Sigmoid colon (tissue), 7 donors: ENCODE measurements at places on chromosomes 3 and 15.

GRCh38 chr15:38040615-38041014 lies 106.2 kb downstream of the TMCO5A start:
- no peak overlapping the region for H3K4me3 ChIP-seq
- no peaks in the 10 kb centered on the region for H3K36me3 ChIP-seq
- no peak for DNase-seq
- H3K4me1 ChIP-seq, result no peaks in the 10 kb centered on the region
- no peaks in the 10 kb centered on the region for H3K27me3 ChIP-seq

DNA sequence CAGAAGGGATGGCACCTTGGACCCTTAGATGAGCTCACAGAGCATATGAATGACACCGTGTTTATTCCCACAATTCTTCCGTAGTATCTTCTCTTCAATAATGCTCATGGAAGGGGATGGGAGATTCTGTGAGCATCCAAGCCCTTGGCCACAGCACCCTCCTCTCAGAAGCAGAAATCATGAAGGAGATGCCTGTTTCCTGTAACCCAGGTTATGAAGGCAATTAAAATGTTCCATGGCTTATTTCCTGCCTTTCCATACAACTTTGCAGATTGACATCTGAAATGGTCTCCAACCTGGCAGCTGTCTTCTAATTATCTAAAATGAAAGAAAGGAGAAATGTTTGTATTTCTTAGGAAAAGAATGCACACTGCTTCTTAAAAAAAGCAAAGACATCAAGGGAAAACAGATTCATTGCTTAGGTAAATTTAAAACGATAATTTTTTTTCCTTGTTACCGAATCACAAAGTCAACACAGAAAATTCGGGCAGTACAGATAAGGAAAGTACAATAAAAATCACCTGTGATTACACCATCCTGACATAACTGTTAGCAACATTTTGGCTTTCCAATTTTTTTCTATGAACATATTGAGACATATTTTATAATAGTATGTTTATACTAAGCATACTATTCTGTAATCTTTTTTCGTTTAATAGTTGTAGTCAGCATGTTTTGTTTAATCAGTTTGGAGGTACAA lies 128.5 kb downstream of the SQOR start:
- no peaks in the 10 kb centered on the region for H3K27me3 ChIP-seq
- DNase-seq, result no peak
- no peaks in the 10 kb centered on the region for H3K36me3 ChIP-seq
- H3K4me3 ChIP-seq, result no peak overlapping the region
- H3K27ac ChIP-seq, result no peak overlapping the region

GRCh38 chr3:55690726-55691125 lies 203.6 kb upstream of the WNT5A start:
- DNase-seq, result no peak
- H3K36me3 ChIP-seq, result no peaks in the 10 kb centered on the region
- H3K4me3 ChIP-seq, result no peak overlapping the region

GRCh38 chr3:172258624-172259023 lies 189.6 kb downstream of the GHSR start:
- H3K27ac ChIP-seq, result peak overlapping the region; percentile 81
- H3K4me3 ChIP-seq, result no peak overlapping the region
- H3K4me1 ChIP-seq, result no peaks in the 10 kb centered on the region
- no peaks in the 10 kb centered on the region for H3K27me3 ChIP-seq
- peak; percentile 71 for DNase-seq

- no peak for DNase-seq
- no peaks in the 10 kb centered on the region for H3K36me3 ChIP-seq
- no peaks in the 10 kb centered on the region for H3K4me1 ChIP-seq
- H3K27me3 ChIP-seq, result no peaks in the 10 kb centered on the region
Observed at GRCh38 chr3:11136116-11136515, 18.2 kb upstream of the HRH1 start.

- DNase-seq, result no peak
- no peak overlapping the region for H3K27ac ChIP-seq
- H3K4me1 ChIP-seq, result peaks cover 5% of the 10 kb centered on the region
- H3K4me3 ChIP-seq, result no peak overlapping the region
- peaks cover 16% of the 10 kb centered on the region for H3K27me3 ChIP-seq
Observed at GRCh38 chr15:65370885-65371284, 6.9 kb downstream of the IGDCC3 start.

GRCh38 chr3:146953511-146953981 lies 348.4 kb upstream of the PLSCR5 start:
- H3K4me1 ChIP-seq, result no peaks in the 10 kb centered on the region
- no peak overlapping the region for H3K27ac ChIP-seq
- no peaks in the 10 kb centered on the region for H3K27me3 ChIP-seq
- DNase-seq, result no peak

GRCh38 chr15:36609793-36610192 lies 30.4 kb downstream of the CDIN1 start:
- no peaks in the 10 kb centered on the region for H3K27me3 ChIP-seq
- no peaks in the 10 kb centered on the region for H3K36me3 ChIP-seq
- H3K4me3 ChIP-seq, result no peak overlapping the region
- no peak for DNase-seq

DNA sequence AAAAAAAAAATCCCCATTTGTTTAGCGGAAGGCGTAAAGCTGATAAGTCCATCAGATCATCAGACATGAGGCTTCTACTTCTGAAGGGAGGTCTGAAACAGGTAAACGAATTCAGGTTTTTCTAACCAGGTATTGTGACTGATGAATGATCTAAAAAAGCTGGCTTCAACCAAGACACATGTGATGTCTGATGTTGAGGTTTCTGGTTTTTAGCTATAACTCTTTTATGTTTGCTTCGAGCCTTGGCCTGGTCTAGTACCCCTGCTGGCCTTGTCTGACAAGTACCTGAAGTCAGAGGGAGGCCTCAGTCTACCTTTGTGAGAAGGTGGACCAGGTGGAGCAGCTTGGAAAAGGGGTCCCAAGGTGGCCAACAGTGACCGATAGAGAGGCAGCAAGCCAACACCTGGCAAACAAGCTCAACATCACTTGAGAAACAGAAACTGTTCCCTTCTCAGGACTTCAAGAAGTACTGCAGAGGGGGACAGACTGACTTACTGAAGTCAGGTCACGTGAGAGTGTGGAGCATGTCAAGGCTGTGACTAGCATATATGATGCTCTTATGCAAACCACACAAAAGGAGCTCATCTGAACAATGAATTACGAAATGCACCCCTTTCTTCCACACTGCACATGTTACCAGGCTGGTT lies 33.0 kb upstream of the CA12 start:
- H3K4me1 ChIP-seq, result no peaks in the 10 kb centered on the region
- no peaks in the 10 kb centered on the region for H3K27me3 ChIP-seq
- no peak overlapping the region for H3K27ac ChIP-seq
- H3K36me3 ChIP-seq, result no peaks in the 10 kb centered on the region
- H3K4me3 ChIP-seq, result no peak overlapping the region

DNA sequence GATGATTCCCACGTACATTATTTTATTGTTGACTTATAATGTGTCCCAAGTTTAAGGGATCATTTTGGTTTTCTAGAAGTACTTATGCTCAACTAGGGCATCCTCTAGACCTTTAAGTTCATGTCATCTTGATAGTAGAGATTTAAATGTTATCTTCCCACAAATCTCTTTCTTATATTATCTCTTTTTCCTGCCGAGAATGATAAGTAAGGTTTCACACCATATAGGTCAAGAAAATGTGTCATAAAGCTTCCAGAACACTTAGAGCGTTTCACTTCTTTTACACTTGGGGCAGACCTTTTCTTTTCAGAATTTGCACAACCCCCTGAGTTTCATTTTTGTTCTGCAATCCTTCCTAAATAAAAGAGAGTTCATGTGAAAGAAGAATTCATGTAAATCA lies 142.0 kb upstream of the CBLB start:
- H3K27ac ChIP-seq, result no peak overlapping the region
- H3K4me3 ChIP-seq, result no peak overlapping the region
- no peaks in the 10 kb centered on the region for H3K36me3 ChIP-seq
- no peaks in the 10 kb centered on the region for H3K27me3 ChIP-seq

DNA sequence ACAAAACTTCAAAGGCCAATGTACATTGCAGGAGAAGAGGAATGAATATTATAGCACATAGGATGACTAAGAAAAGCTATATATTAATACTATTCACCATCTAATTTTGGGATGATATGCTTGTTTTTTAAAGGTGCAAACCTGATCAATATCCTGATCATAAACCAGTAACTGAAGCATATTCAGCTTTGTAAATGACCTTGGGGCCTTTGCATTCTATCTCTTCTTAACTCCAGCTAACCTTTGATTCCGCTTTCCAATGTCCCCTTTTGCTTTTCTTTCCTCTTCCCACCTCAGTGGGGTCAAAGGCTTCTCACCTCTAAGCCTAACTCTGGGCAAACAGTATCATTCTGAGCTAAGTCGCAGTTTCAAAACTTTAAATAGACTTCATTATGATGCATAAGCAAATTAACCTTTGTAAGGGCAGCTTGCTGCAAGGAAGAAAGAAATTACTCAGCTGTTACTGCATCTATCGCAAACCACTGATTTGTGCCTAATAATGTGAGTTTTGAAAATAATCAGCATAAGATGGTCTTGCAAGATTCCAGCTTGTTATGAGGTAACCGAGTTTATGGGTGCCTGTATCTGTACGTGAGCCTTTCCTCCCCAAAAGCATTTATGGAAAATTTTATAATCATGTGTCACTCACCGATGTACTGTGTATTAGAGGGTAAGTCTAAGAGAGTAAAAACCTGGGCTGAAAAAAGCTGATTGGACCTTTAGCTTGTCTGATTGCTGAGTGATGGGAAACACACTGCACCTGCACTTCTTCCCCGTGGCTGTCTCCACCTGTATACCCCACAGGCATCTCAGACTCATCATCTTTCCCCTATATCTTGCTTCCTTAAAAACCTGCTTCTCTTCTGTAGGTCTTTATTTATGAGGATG lies 116.8 kb downstream of the TPRG1 start:
- no peak for DNase-seq
- no peak overlapping the region for H3K4me3 ChIP-seq
- no peaks in the 10 kb centered on the region for H3K27me3 ChIP-seq
- H3K36me3 ChIP-seq, result no peaks in the 10 kb centered on the region

DNA sequence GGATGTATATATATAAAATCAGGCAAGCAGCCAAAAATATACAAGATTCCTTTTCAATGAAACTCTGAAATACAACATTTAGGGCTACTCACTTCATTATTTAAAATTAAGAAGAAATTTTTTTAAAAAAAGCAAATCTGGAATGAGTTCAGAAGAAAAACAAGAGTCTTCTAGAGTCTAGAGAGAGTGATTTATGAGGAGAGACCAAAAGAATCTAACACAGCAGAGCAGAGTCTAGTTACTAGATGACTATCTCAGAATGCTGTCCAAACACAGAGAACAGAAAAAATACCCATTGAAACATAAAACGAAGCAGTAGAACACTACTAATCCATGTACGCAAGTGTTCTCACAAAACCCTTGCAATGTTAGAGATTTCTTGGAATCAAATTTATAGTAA lies 275.2 kb upstream of the CBLB start:
- peaks cover 9% of the 10 kb centered on the region for H3K4me1 ChIP-seq
- no peak for DNase-seq
- H3K4me3 ChIP-seq, result no peak overlapping the region
- no peak overlapping the region for H3K27ac ChIP-seq

DNA sequence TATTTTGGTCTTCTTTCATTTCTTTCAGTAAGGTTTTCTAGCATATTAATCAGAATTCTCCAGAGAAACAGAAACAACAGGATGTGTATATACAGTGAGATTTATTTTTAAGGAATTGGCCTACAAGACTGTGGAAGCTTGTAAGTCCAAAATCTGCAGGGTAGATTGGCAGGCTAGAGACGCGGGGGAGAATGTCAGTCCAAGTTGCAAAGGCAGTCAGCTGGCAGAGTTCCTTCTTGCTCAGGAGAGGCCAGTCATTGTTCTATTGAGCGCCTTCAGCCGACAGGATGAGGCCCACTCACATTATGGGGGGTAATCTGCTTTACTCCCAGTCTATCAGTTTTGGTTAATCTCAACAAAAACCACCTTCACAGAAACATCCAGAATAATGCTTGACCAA lies 133.4 kb upstream of the UBE3A start:
- no peak overlapping the region for H3K4me3 ChIP-seq
- no peaks in the 10 kb centered on the region for H3K4me1 ChIP-seq
- H3K27me3 ChIP-seq, result no peaks in the 10 kb centered on the region

- no peaks in the 10 kb centered on the region for H3K27me3 ChIP-seq
- no peak overlapping the region for H3K27ac ChIP-seq
- H3K36me3 ChIP-seq, result no peaks in the 10 kb centered on the region
- DNase-seq, result no peak
- no peaks in the 10 kb centered on the region for H3K4me1 ChIP-seq
- no peak overlapping the region for H3K4me3 ChIP-seq
Observed at GRCh38 chr3:97656638-97657037, 107.9 kb upstream of the ARL6 start.

DNA sequence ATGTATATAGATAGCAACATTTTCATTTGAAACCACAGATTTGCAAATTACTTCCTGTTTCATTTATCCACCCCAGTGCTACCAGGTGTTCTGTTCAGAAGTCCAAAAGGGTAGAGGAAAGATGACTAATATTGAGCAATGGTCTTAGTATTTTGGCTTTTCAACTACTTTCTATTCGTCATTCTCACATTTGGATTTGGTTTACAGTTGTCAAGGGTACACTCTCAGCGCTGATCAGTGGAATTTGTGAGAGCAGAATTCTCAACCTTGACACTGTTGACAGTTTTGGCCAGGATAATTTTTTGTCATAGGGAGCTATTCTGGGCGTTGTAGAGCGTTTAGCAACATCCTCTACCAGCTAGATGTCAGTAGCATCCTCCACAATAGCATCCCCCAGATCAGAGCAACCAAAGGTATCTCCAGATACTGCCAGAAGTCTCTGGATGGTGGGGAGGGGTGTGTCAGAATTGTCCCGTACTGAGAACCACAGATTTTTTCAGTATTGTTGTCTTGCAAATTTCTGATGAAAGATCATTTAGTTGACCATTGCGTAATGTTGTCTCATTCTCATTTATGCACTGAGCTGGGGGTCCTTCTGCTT lies 4.2 kb downstream of the HMCES start:
- H3K4me3 ChIP-seq, result no peak overlapping the region
- no peaks in the 10 kb centered on the region for H3K36me3 ChIP-seq

DNA sequence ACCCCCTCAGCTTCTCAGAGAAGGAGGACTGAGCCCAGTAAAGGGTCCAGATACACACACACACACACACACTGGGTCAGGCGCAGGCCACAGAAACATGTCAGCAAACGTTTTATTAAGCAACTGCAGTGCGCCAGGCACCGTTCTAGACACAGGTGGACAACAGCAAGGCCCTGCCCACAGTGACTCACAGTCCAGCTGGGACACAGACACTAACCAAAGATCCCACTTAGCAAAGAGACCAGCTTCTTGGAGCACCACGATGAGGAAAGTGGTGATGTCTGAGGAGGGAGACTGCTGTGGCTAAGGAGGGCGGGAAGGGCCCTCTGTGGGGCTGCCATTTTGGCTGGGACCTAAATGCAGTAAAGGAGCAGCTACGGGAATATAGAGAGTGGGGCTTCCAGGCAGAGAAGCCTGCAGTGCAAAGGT lies 2.8 kb upstream of the VILL start:
- no peak overlapping the region for H3K27ac ChIP-seq
- peaks cover 16% of the 10 kb centered on the region for H3K36me3 ChIP-seq
- no peaks in the 10 kb centered on the region for H3K4me1 ChIP-seq
- peak; percentile 40 for DNase-seq
- no peak overlapping the region for H3K4me3 ChIP-seq
- no peaks in the 10 kb centered on the region for H3K27me3 ChIP-seq

GRCh38 chr15:56036546-56037067 lies 43.2 kb upstream of the NEDD4 start:
- no peak overlapping the region for H3K4me3 ChIP-seq
- H3K27ac ChIP-seq, result no peak overlapping the region
- H3K4me1 ChIP-seq, result no peaks in the 10 kb centered on the region
- H3K36me3 ChIP-seq, result no peaks in the 10 kb centered on the region
- H3K27me3 ChIP-seq, result no peaks in the 10 kb centered on the region
